ENCODE measurements at places on chromosomes 6 and 20.

GRCh38 chr20:42083280-42083679 is 465.1 kb upstream of the CHD6 start:
- DNase-seq, result no peak

- DNase-seq, result no peak
These were observed 2.2 kb downstream of the NOL4L start for GRCh38 chr20:32582659-32583580.

GRCh38 chr6:139533573-139534471 is 159.4 kb upstream of the CITED2 start:
- no peak for DNase-seq

DNA sequence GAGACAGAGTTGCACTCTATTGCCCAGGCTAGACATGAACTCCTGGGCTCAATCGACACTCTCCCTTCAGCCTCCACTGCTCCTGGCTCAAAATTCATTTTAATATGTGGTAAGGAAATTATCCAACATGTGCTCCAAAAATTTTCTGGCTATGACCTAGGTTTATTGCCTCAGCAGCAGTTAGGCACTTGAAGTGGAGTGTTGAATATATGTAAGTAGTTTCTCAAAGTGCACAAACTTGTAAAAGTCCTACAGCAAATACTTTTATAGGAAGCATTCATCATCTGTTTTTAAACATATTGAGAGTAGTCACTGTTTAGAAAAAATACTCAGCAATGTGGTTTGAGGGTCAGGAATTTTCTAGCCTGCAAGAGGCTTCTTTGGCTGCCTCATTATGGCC is 13.2 kb downstream of the FILIP1 start:
- DNase-seq, result no peak

GRCh38 chr6:143198312-143198711 is 137.6 kb downstream of the AIG1 start:
- no peak for DNase-seq

GRCh38 chr6:53581173-53581773 is 36.4 kb upstream of the GCLC start:
- no peak for DNase-seq

- no peak for DNase-seq
These were observed 105.8 kb upstream of the ADGRF1 start for GRCh38 chr6:47147836-47148344.

DNA sequence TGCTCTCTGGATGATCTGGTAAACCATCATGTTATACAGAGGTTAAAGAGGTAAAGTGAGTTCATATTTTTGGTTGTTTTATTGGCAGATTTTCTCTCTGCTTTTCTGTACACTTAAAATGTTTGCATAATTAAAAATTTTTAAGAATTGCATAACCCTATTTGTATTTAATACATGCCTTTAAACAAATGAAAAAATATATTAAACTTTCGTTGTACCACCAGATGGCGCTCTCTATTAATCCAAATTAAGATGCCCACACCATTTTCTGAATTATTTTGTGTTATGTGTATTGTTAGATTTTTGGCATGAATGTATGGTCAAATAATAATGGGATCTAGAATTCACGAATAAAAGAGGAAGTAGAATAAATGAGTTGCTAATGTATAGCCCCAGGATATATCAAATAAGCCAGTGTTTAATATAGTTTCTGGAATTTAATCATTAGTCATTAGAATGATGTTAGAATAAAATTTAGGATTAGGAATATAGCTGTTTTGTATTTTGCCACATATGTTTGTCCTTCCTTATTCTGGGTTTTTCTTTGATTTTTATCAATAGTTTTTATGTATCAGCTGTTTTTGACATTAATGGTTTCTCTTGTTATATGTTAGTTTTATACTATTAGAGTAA is 38.9 kb downstream of the SMAP1 start:
- DNase-seq, result no peak

- no peak for DNase-seq
These were observed 70.5 kb downstream of the NCOA3 start for GRCh38 chr20:47572105-47572729.
